Lower lobe of right lung (tissue), 2 donors: ENCODE measurements at places on chromosomes 11 and 22. TPM values are rescaled to one million over a fixed set of nuclear protein-coding genes. Genes with fewer than 3 reads are reported as not detected.
A peak's percentile ranks its signal among the peaks of the same experiment; 100 is the strongest.

The APOA4 gene
- total RNA-seq: not detected

- no peak for DNase-seq
- no peaks in the 10 kb centered on the region for H3K27me3 ChIP-seq
- H3K4me3 ChIP-seq: no peak overlapping the region
Observed at GRCh38 chr22:42932857-42933484, 75.9 kb upstream of the ARFGAP3 start.

GRCh38 chr11:111403051-111403726, 24.1 kb upstream of the POU2AF1 start:
- H3K4me1 ChIP-seq: no peaks in the 10 kb centered on the region
- no peak for DNase-seq
- no peak overlapping the region for H3K27ac ChIP-seq
- H3K36me3 ChIP-seq: no peaks in the 10 kb centered on the region

- H3K27me3 ChIP-seq: no peaks in the 10 kb centered on the region
- DNase-seq: peak; percentile 92
- H3K4me1 ChIP-seq: peaks cover 29% of the 10 kb centered on the region
- peak within 1 kb of the TSS; percentile 98 for H3K27ac ChIP-seq
- H3K36me3 ChIP-seq: peaks cover 34% of the 10 kb centered on the region
Observed at GRCh38 chr22:31489632-31490495, at the start of gene EIF4ENIF1. TSS of gene EIF4ENIF1 (minus strand) at chr22:31489842. CDS start at chr22:31488718, 1,124 bp downstream.

GRCh38 chr11:105367129-105367528, 227.6 kb upstream of the CARD18 start:
- no peaks in the 10 kb centered on the region for H3K27me3 ChIP-seq
- H3K4me3 ChIP-seq: no peak overlapping the region
- no peaks in the 10 kb centered on the region for H3K36me3 ChIP-seq
- no peak for DNase-seq
- no peaks in the 10 kb centered on the region for H3K4me1 ChIP-seq

GRCh38 chr11:131662317-131662972, 292.0 kb downstream of the NTM start:
- DNase-seq: no peak
- H3K36me3 ChIP-seq: no peaks in the 10 kb centered on the region
- no peak overlapping the region for H3K4me3 ChIP-seq
- H3K27me3 ChIP-seq: no peaks in the 10 kb centered on the region

DNA sequence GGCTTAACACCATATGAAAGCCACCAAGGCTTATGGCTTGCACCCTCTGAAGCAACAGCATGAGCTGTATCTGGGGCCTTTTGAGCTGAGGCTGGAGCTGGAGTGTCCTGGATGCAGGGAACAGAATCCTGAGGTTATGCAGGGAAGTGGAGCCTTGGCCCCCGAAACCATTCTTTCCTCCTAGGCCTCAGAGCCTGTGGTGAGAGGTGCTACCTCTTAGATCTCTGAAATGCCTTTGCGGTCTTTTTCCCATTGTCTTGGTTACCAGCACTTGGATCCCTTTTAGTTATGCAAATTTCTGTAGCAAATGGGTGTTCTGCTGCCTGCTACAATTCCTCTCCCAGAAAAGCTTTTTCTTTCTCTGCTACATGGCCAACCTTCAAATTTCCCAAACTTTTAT, 72.7 kb upstream of the CLPB start:
- no peak overlapping the region for H3K4me3 ChIP-seq
- no peaks in the 10 kb centered on the region for H3K4me1 ChIP-seq
- no peaks in the 10 kb centered on the region for H3K36me3 ChIP-seq
- no peak overlapping the region for H3K27ac ChIP-seq

DNA sequence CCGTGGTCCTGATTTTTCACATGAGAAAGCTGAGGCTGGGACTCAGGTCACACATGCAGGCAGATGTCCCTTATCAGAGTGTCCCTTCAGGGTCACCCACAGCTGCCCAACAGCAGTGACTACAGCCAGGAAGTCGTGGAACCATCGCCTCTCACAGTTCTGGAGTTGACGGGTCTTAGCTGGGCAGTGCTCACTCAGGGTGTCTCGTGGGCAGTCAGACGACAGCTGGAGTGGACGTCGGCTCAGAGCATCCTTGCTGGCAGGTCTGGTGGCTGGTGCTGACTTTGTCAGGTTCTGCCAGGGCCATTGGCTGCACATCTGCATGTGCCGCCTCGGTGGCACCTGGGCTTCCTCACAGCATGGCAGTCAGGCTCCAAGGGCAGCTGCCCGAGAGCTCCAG, 35.6 kb upstream of the TH start:
- no peak for DNase-seq
- no peak overlapping the region for H3K4me3 ChIP-seq
- H3K27me3 ChIP-seq: peaks cover 4% of the 10 kb centered on the region
- no peak overlapping the region for H3K27ac ChIP-seq
- H3K36me3 ChIP-seq: no peaks in the 10 kb centered on the region
- peaks cover 6% of the 10 kb centered on the region for H3K4me1 ChIP-seq

The HTATIP2 gene
- 54.4 TPM for total RNA-seq

The CD248 gene
- total RNA-seq: 28.7 TPM

DNA sequence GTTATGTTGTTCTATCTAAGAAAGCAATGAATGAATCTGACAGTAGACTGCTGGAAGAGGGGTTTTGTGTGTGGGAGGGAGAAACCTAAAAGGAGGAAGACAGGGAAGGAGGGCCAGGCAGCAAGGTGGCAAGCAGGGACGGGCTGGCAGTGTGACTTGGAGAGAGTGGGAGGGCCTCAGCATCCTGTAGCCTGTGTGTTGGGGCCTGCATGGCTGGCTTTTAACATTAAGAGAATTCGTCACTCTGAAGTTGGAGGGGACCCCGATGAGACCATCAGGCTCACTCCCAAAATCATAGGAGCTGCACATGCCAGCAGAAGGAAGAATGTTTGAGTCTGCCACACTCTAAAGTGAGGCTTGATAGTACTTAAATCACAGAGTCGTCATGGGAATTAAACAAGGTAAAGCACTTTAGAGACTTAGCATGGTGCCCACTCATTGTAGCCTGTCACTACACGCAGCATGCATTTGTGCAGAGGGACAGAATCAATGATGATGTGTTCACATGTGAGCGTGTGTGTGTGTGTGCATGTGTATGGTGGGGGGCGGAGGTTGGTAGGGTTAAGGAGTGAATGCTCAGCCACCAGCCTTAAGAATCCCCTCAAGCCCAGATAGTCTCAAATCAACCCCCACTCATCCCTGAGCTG, 199.5 kb downstream of the TENM4 start:
- no peak overlapping the region for H3K4me3 ChIP-seq
- no peak for DNase-seq
- no peaks in the 10 kb centered on the region for H3K27me3 ChIP-seq
- H3K36me3 ChIP-seq: no peaks in the 10 kb centered on the region
- H3K27ac ChIP-seq: no peak overlapping the region
- no peaks in the 10 kb centered on the region for H3K4me1 ChIP-seq

DNA sequence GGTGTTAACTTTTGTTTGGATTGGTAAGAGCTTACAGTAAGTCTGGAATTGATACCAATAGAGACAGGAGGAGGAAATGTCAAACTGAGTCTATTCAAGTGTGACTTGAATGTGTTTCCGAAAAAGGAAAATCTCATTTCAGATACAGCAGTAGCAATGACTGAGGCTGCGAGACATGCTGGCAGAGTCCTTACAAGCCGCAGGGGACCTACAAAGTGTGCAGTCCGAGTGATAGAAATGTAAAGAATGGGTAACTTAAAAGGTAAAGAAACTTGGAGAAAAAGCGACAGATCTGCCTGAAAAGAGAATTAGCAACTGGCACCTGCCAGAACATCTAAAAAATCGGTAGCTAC, 444 bp downstream of the CWF19L2 start:
- H3K4me1 ChIP-seq: peaks cover 14% of the 10 kb centered on the region
- peak overlapping the region; percentile 77 for H3K4me3 ChIP-seq
- H3K27ac ChIP-seq: peak overlapping the region; percentile 76
- DNase-seq: no peak

GRCh38 chr11:77310721-77311120, 9.2 kb upstream of the GDPD4 start:
- no peak for DNase-seq
- no peak overlapping the region for H3K27ac ChIP-seq
- no peaks in the 10 kb centered on the region for H3K27me3 ChIP-seq
- no peaks in the 10 kb centered on the region for H3K36me3 ChIP-seq
- H3K4me3 ChIP-seq: no peak overlapping the region

The LBHD1 gene
- total RNA-seq: 11.1 TPM

The DGAT2 gene
- 7.4 TPM for total RNA-seq
